ENCODE measurements at places on chromosomes 4 and X.

DNA sequence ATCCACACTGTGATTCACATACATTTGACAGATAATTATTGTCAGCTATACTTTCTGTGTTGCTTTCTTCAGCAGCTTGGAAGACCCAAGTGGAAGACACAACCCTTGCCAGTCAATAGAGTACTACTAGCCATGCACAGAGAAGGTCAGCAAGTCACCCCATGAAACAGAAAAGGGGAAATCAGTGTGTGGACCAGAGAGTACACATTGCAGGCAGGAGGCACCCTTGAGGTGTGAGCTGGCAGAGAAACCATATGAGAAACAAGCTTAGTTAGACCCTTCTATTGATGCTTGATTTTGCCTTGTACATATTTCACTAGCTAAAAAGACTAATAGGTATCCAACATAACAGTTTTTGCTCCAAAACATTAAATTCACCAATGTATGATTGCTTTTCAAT is 99.5 kb downstream of the NLGN4X start:
- no peak for DNase-seq

DNA sequence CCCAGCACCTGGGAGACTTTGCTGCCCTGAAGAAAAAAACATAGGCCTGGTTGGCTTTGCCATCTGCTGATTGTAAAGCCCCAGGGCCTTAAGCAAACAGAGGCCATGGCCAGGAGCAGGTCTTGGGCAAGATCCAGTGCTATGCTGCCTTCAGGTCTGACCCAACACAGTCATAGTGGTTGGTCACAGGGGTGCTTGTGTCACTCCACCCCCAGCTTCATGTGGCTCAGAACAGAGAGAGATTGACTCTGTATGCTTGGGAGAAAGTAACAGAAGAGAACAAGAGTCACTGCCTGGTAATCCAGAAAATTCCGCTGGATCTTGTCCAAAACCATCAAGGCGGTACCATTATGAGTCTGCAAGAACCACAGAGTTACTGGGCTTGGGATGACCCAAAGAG is 24.4 kb upstream of the SMARCA5 start:
- DNase-seq = no peak

GRCh38 chrX:107825698-107826237 is at the start of gene MID2:
Gene MID2 (plus strand): TSS chrX:107825866. CDS start chrX:107826427, 561 bp downstream.
- no peak for DNase-seq

DNA sequence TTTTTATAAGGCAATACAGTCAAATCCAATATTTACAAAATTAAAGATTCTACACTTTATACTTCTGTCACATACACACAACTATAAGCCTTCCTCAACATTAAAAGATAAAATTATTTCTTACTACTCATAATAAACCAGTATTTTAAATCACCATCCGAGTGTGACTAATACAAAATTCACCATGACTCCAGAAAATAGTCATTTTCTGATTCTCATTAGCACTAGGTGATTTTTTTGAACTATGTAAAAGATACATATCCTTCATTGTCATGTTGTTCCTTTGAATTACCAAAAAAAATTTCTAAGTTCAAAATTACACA is 646 bp upstream of the SLC7A11 start:
- no peak for DNase-seq

GRCh38 chrX:114800719-114801118 is 216.7 kb downstream of the IL13RA2 start:
- DNase-seq = no peak

Data from Kasumi-1 (cell line).